EL (cell line): ENCODE measurements at places on chromosomes 16 and 17.

- DNase-seq, result no peak
Measured at GRCh38 chr17:1071103-1071825, 74.3 kb downstream of the TIMM22 start.

GRCh38 chr17:40588552-40588951 lies 23.3 kb upstream of the CCR7 start:
- no peak for DNase-seq

GRCh38 chr16:4240624-4241023 lies 1.3 kb downstream of the SRL start:
- no peak for DNase-seq

GRCh38 chr16:9970796-9971195 lies 211.4 kb downstream of the GRIN2A start:
- DNase-seq, result no peak

DNA sequence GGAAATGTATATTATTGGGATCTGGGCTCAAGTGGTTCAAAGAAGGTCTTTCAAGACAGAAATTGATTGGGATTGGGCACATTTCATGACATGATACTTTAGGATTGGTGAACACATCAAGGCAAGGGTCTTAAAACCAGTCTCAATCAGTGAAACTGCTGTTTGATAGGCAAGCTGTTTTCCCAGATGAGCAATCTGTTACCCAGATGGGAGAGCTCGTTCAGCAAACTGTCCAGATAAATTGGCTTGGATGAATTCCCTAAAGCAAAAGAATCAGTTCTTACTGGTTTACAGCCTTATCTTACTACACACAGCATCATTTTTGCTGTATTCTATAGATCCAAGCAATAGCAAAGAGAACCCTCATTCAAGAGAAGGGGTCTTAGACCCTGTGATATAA lies 31.0 kb upstream of the CNEP1R1 start:
- no peak for DNase-seq

DNA sequence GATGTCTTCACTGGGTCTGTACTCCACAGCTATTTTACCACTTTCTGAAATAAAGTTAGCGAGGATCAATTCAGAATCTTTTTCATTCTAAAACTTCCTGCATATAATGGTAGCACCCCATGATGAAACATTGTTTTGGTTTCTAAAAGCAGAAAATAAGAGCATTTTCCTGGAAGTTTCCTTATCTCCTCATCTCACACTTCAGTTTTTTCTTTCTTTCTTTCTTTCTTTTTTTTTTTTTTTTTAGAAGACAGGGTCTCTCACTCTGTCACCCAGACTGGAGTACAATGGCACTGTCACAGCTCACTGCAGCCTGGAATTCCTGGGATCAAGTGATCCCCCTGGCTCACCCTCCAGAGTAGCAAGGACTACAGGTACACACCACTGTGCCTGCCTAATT lies 10.3 kb downstream of the RDM1 start:
- DNase-seq, result no peak

DNA sequence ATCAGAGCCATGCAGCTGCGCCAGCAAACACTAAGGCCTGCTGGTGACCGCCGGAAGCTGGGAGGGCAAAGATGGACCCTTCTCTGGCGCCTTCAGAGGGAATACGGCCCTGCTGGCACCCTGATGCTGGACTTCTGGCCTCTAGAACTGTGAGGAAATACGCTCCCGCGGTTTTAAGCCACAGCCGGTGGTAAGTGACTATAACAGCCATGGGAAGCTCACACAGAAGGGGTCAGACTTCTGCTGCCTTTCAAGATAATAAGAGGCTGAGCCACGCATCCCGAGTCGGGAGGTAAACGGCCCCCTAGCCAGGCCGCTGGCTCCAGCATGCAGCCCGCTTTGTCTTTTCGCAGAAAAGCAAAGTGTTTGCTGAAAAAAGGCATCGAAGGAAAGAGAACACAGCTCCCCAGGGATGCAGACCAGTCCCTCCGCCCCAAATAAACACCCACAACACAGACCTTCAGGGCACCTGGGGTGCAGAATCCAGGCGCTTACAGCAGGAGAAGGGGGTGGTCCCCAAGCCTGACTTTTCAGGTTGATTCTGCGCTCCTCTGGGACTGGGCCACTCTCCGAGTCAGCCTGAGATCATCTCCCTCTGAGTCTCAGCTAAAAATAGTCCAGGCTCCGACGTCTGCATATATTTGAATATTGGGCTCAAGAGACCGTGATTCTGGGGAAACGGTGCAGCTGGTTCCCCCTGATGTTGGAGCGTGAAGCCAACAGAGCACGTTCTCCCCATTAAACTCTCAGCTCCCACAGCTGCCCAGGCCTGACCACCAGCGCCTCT lies 89.7 kb downstream of the MGAT5B start:
- no peak for DNase-seq

GRCh38 chr16:75238132-75238852 lies 13.1 kb downstream of the BCAR1 start:
- peak; percentile 77 for DNase-seq

GRCh38 chr16:27174798-27175197 lies 28.5 kb upstream of the KDM8 start:
- peak; percentile 75 for DNase-seq

DNA sequence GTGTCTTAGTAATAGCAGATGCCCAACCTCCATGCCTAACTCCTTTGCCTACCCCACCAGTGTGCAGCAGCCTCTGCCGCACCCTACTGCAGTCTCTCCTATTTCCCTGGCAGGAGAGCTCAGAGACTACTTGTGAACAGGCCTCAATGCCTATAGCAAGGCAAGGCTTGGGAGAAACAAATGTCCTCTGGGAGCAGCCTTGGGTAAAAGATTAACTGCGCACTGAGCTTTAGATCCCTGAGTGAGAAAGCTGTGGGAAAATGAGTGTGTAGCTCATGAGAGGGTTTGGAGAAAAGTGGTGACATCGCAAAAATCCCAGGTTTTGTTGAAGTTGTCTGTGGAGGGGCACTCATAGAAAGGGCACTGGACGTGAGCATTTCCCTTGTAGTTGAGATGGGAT lies 335.8 kb downstream of the WWOX start:
- no peak for DNase-seq

DNA sequence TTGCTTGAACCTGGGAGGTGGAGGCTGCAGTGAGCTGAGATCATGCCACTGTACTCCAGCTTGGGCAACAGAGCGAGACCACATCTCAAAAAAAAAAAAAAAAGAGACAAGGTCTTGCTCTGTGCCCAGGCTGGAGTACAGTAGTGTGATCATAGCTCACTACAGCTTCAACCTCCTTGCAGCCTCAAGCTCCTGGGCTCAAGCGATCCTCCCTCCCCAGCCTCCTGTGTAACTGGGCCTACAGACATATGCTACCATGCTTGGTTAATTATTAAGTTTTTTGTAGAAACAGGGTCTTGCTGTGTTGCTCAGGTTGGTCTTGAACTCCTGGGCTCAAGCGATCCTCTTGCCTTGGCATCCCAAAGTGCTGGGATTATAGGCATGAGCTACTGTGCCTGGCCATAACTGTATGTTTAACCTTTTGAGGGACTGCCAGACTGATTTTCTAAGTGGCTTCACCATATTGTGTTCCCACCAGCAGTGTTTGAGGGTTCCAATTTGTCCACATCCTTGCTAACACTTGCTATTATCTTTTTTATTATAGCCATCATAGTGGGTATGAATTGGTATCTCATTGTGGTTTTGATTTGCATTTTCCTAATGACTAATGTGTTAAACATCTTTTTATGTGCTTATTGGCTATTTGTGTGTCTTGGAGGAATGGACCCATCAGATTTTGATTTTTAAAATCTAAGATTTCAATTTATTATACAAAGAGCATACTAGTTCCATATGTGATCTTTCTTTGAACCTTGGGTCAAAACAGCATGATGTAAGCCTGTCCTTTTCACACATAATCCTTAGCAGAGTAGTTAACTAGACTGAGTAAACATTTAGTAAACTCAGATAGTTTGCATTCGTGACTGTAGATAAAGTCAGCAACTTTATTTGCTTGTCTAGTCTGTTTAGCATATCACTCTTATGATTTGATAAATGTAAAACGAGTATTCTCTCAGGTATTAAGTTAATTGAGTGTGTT lies 38.1 kb upstream of the KPNB1 start:
- DNase-seq, result peak; percentile 35

- DNase-seq, result peak; percentile 30
Measured at GRCh38 chr17:56752263-56752836, 81.4 kb downstream of the C17orf67 start.

DNA sequence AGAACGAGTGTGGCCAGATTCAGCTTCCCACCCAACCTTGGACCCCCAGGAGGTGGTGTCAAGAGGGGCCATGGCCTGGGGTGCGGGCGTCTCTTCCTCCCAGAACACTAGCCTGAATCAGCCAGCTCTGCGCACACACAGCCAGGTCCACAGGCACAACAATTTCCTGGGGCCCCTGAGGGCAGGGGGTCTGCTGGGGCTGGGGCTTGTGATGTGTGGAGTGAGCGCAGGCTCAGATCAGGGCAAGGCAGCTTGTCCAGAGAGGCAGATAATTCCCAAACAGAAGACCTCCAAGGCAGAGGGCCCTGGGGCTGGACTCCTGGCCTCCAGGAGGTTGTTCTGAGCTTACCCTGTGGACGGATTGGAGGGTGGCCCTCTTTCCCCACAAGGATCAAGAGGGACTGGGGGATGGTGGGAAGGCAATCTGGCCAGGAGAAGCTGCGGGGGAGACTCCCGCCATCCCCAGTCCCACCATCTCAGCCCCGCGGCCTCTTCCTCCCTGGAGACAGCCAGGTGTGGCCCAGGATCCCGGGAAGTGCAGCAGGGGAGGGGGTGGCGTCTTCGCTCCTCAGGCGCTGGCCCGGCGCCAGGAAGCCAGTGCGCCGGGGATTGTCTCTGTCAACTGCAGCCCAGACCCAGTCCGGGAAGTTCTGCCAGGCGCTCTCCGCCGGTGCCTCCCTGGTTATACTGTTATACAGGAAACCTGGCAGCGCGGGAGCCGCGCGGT lies 52.0 kb upstream of the AMZ2 start:
- DNase-seq, result no peak

DNA sequence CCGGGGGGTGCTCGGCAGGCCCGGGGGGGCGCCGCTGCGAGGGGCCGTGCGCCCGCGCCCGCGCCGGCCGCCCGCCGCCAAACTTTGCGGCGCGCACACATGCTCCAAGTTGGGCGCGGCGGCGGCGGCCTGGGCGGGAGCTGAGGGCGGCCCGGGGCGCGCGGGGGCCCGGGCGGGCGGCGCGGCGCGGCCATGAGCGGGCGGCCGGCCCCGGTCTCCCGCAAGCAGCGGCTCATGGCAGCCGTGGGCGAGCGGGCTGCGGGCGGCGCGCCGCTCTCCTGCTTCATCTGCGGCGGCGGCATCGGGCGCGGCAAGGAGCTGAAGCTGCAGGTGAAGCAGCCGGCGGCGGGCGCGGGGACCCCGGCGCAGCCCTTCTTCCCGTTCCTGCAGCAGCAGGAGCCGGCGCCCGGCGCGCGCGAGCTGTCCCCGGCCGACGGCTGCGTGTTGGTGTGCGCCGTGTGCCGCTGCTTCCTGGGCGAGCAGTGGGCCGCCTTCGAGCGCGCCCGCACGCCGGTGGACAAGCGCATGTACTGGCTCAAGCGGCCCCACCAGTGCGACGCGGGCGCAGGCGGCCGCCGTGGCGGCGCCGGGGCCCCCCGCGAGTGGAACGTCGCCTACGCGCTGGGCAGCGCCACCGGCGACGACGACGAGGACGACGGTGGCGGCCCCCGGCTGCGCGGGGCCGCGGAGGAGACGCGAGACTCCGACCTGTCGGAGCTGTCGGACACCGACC lies 57.2 kb upstream of the CIBAR2 start:
- peak; percentile 45 for DNase-seq

GRCh38 chr16:22614271-22614947 lies 103.7 kb downstream of the NPIPB5 start:
- DNase-seq, result no peak

- no peak for DNase-seq
Measured at GRCh38 chr17:39663340-39663687, 1.8 kb upstream of the TCAP start.
